ENCODE measurements at places on chromosomes 2 and 18.

GRCh38 chr2:72998724-72999123 lies 72.8 kb downstream of the SFXN5 start:
- H3K4me3 ChIP-seq, result peak overlapping the region; percentile 15
- no peaks in the 10 kb centered on the region for H3K4me1 ChIP-seq
- no peak for DNase-seq
- H3K36me3 ChIP-seq, result peaks cover 8% of the 10 kb centered on the region
- no peak overlapping the region for H3K27ac ChIP-seq

DNA sequence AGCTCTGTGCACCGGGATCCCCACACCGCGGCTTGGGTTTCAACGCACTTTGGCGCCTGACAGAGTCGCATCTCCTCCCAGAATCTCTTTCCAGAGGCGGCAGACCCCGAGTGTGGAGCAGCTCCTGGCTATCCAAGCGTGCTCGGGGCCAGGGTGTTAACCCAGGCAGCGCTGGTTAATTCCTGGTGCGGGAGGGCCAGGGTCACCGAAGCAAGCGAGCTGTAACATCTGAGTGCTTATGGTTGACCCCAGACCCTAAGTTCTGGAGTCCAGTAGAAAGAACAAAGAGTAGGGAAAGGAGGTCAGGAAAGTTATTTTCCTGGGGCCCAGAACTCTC lies 566 bp upstream of the OSR1 start:
- no peak for DNase-seq
- no peaks in the 10 kb centered on the region for H3K36me3 ChIP-seq

- H3K27me3 ChIP-seq, result no peaks in the 10 kb centered on the region
- H3K4me1 ChIP-seq, result peaks cover under 1% of the 10 kb centered on the region
- H3K4me3 ChIP-seq, result no peak overlapping the region
- H3K36me3 ChIP-seq, result no peaks in the 10 kb centered on the region
Measured at GRCh38 chr2:201939453-201939941, 94.2 kb upstream of the FZD7 start.

DNA sequence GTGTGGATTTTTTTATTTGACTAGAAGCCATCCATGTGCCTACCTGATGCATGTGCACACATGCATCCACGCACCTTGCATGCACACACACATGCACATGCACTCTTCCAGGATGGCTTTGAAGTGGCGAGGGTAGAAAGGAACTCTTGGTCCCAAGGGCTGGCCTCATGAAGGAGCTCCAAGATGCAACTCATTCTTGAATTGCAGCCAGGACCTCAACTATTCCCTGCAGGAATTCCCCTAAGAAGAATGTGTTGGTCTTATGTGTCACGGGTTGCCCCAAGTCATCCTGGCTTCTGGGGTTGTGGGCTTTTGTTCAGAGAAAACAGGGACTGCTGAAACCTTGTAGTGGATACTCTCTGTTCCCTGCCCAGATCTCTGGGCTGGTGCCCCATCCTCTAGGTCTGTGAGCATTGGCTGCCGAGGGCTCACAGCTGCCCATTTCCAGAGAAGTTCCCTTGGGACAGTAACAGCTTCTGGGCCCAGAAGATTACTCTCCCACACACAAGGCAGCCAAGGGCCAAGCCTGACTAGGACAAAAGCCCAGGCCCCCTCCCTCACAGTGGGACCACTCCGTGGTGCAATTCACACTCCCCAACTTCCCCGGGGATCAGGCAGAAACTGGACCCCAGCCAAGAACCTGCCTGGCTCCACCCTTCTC lies 137.6 kb downstream of the COPS8 start:
- H3K36me3 ChIP-seq, result no peaks in the 10 kb centered on the region
- DNase-seq, result no peak
- H3K4me1 ChIP-seq, result no peaks in the 10 kb centered on the region
- H3K4me3 ChIP-seq, result no peak overlapping the region

DNA sequence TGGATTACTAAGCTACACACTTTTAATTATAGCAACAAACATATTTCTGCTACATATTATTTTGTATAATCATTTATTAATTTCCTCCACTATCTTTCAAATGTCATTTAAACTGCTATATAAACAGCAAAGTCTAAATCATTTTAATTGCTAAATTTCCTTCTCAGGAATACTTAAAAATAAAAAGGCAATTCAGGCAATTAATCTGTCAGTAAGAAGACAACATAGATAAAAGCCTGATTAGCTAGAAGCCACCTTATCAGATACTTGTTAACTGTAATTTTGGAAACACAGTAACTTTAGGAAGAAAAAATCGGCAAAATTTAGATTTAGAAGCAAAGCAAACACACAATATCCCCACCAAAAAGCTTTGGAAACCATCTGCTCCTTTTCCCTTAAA lies 188.2 kb upstream of the ZNF804A start:
- no peak overlapping the region for H3K27ac ChIP-seq
- no peaks in the 10 kb centered on the region for H3K4me1 ChIP-seq
- no peaks in the 10 kb centered on the region for H3K36me3 ChIP-seq
- no peak for DNase-seq
- no peaks in the 10 kb centered on the region for H3K27me3 ChIP-seq

- H3K36me3 ChIP-seq, result no peaks in the 10 kb centered on the region
- no peaks in the 10 kb centered on the region for H3K4me1 ChIP-seq
- no peaks in the 10 kb centered on the region for H3K27me3 ChIP-seq
- no peak overlapping the region for H3K27ac ChIP-seq
- no peak overlapping the region for H3K4me3 ChIP-seq
Measured at GRCh38 chr2:54040250-54040649, 69.5 kb upstream of the PSME4 start.

- H3K36me3 ChIP-seq, result no peaks in the 10 kb centered on the region
- H3K4me3 ChIP-seq, result no peak overlapping the region
- H3K27me3 ChIP-seq, result no peaks in the 10 kb centered on the region
Measured at GRCh38 chr2:27545348-27546141, 37.3 kb upstream of the ZNF512 start.

- no peak for DNase-seq
- no peaks in the 10 kb centered on the region for H3K4me1 ChIP-seq
- H3K4me3 ChIP-seq, result no peak overlapping the region
Measured at GRCh38 chr2:241123816-241124536, 21.9 kb upstream of the MTERF4 start.

DNA sequence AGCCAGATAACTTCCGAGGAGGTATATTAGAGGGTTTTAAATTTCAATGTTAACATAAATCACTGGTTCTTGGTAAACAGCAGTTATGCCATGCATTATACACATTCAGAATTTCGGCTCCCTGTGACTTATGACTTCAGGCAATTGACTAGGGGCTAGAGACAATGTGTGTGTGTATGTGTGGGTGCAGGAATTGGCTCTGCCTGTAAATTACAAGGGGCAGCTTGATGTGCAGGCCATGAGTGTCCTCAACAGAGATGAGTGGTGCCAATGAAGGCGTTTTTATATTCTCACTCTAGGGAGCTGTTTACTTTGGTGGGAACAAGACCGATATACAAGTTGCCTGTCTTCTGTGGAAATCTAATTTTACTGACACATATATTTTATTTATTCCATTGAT lies 161.6 kb downstream of the CSRNP3 start:
- H3K4me1 ChIP-seq, result peaks cover 33% of the 10 kb centered on the region
- no peak for DNase-seq
- no peak overlapping the region for H3K4me3 ChIP-seq
- no peaks in the 10 kb centered on the region for H3K27me3 ChIP-seq
- peaks cover 46% of the 10 kb centered on the region for H3K36me3 ChIP-seq
- no peak overlapping the region for H3K27ac ChIP-seq

GRCh38 chr2:202014318-202014717 lies 19.3 kb upstream of the FZD7 start:
- H3K27me3 ChIP-seq, result no peaks in the 10 kb centered on the region
- no peak for DNase-seq
- no peaks in the 10 kb centered on the region for H3K36me3 ChIP-seq
- H3K27ac ChIP-seq, result no peak overlapping the region

DNA sequence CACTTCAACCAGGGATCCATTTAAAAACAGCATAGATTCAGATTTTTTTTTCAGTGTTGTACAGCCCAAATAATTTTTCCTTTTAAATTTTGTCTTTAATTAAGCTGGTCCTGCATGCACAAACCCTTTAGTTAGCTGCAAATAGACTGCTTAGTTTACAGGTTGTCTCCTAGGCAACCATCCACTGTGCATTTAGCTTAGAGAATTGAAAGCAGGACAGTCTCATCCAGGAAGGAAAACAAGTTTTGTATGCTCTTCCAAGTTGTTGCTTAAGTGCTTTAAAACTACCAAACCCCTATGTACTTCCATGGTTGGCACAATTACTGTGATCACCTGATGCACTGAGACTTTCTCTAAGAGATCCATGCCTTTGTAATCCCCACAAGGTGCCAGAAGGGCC lies at the start of gene MAP3K19:
MAP3K19 (minus strand) TSS at position 148 of the 400 bp plus-strand sequence. CDS start 22,800 bp downstream, outside the sequence.
- H3K4me1 ChIP-seq, result peaks cover 6% of the 10 kb centered on the region
- no peaks in the 10 kb centered on the region for H3K36me3 ChIP-seq
- H3K4me3 ChIP-seq, result no peak within 1 kb of the TSS
- H3K27me3 ChIP-seq, result no peaks in the 10 kb centered on the region

DNA sequence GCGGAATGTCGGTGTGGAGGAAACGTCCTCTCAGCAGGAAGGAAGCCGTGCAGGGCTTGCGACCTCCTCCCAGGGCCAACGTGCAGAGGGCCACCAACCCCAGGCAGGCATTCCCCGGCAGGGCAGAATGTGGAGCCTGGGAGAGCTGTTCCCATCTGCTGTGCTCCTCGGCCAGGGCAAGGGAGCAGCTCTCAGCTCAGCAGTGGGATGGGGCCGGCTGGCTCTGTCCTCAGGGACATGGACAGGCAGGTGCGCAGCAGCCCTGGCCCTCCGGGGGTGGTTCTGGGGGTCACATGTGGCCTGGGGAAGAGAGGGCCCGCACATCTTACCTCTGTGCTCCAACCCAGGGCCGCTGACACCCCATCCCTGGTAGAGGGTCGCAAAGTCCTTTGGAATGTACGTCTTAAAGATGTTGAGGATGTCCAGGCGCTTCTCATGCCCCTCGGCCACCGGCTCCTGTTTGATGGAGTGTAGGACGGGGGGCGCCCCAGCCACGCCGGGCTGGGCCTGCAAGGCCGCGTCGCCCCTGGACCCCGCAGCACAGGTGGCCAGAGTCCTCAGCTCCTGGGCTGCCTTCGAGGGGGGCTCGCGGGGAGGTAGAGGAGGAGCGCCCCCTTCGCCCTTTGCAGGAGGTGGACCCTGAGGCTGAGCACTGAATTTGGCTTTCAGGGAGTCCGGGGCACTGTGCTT lies 116.4 kb downstream of the ZNF516 start:
- H3K27me3 ChIP-seq, result no peaks in the 10 kb centered on the region
- H3K36me3 ChIP-seq, result peaks cover 55% of the 10 kb centered on the region
- no peak for DNase-seq
- peaks cover 5% of the 10 kb centered on the region for H3K4me1 ChIP-seq
- no peak overlapping the region for H3K27ac ChIP-seq
- H3K4me3 ChIP-seq, result no peak overlapping the region

DNA sequence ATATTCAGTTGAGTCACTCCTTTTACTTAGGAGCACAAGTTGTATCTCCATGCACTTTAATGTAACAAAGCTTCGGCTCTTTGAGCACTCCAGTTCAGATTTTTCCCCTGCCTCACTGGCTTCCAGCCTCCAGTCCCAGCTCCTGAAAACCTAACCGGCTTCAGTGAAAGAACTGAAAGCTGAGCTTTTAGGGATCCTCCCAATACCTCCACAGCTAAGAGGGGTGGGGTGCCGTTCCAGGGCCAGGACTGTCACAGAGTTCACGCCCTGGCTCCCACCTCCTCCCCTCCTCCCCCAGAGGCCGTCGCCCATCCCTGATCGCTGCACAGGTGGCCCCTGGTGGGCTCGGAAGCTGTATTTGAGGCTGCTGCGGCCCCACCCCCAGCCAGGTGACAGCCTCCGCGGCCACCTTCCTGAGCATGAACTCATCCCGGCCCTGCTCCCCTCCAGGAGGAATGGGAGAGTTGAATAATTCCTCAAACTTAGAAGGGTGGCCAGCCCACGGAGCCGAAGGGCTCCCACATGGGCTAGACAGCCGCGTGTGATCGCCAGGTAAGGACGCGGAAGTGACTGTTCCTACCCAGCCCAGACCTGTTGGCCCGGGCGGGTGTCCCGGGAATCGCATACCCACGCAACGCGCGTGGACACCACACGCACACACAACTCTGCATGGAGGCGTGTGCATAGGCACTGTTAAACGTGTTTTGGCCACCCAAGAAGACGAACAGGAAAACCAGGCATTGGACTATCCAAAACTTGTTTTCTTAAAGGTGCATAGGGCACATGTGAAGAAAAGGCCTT lies 1.8 kb downstream of the MYO5B start:
- no peaks in the 10 kb centered on the region for H3K36me3 ChIP-seq
- no peak overlapping the region for H3K27ac ChIP-seq
- DNase-seq, result no peak
- H3K4me1 ChIP-seq, result peaks cover 12% of the 10 kb centered on the region
- H3K4me3 ChIP-seq, result peak overlapping the region; percentile 33

- H3K4me1 ChIP-seq, result no peaks in the 10 kb centered on the region
- no peak overlapping the region for H3K27ac ChIP-seq
- no peak for DNase-seq
- H3K4me3 ChIP-seq, result no peak overlapping the region
Measured at GRCh38 chr2:141423124-141423523, 707.7 kb downstream of the LRP1B start.

GRCh38 chr18:63775166-63775730 lies at the start of gene SERPINB7:
Gene SERPINB7 (plus strand): TSS chr18:63775418. CDS start chr18:63782373, 6,955 bp downstream.
- no peak for DNase-seq
- no peaks in the 10 kb centered on the region for H3K4me1 ChIP-seq
- H3K27ac ChIP-seq, result no peak within 1 kb of the TSS

DNA sequence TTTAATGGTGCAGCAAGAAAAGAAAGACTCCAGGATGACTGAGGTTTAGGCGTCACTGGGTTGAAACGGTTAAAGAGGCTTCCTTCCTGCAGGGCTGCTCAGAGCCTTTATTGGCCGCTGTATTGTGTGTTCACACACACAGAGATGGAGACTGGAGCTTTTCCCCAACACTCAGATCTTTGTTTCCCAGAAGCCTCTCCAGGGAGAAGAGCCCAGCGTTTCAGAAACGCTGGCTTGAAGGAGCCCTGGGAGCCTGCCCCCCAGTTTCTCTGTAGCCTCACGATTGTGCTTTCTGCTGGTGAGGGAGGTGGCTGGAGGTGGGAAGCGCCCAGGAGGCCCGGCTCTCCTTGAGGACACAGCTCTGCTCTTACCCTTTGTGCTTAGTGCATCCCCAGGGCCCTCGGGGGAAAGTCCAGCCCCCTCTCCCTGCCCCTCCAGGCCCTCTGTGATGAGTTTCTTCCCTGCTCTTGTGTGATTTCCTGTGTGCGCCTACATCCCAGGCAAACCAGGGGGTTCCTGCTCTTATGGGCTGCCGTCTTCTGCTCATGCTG lies 37.1 kb downstream of the RRM2 start:
- H3K36me3 ChIP-seq, result peaks cover 45% of the 10 kb centered on the region
- H3K4me1 ChIP-seq, result peaks cover 16% of the 10 kb centered on the region
- H3K4me3 ChIP-seq, result no peak overlapping the region
- no peak for DNase-seq
- no peak overlapping the region for H3K27ac ChIP-seq

DNA sequence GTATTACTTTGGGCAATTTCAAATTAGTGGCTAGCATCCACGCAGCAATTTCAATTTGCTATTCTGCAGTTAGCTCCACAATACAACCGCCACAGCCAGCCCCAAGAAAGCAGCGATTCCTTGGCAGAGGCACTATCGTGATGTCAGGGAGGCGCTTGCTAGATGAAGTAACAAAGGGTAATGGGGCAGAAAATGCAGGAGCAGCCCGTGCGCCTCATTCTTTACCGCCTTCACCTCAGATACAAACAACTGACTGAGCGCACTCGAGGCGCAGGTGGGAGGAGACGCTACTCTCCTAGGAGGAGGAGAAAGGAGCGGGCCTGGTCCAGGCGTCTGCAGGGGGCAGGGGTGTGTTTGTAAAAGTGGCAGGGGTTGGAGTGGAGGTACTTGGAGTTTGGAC lies 76.9 kb upstream of the ASB18 start:
- H3K4me3 ChIP-seq, result no peak overlapping the region
- H3K27me3 ChIP-seq, result no peaks in the 10 kb centered on the region
- no peak overlapping the region for H3K27ac ChIP-seq
- DNase-seq, result no peak
- peaks cover 30% of the 10 kb centered on the region for H3K4me1 ChIP-seq
